ENCODE measurements at places on chromosomes 1 and 21. TPM values are rescaled to one million over a fixed set of nuclear protein-coding genes. Genes with fewer than 3 reads are reported as not detected.

The TRIM58 gene
- polyA plus RNA-seq: not detected

The SPATA17 gene
- not detected for polyA plus RNA-seq

The HSD3B2 gene
- polyA plus RNA-seq: not detected

The FALEC gene
- 1.3 TPM for polyA plus RNA-seq

The GUCA2B gene
- not detected for polyA plus RNA-seq

The B3GALT2 gene
- polyA plus RNA-seq: 0.07 TPM

The TMPRSS2 gene
- polyA plus RNA-seq: not detected

The NUF2 gene
- 0.37 TPM for polyA plus RNA-seq

The B3GALT5 gene
- polyA plus RNA-seq: not detected

The IFI44L gene
- polyA plus RNA-seq: 7.0 TPM

DNA sequence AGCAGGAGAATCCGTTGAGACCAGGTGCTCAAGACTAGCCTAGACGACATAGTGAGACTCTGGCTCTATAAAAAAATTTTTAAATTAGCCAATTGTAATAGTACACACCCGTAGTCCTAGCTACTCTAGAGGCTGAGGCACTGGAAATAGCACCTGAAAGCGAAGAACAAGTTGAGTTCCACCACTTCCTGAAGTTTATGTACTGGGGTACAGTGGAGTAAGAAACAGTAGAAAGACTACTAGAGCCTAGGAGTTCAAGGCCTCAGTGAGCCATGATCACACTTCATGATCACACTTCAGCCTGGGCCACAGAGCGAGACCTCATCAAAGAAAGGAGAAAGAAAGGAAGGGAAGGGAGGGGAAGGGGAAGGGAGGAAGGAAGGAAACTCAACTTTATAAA lies 19.8 kb downstream of the RSBN1 start:
- DNase-seq: no peak

GRCh38 chr21:46325073-46325912 lies 1.3 kb downstream of the PCNT start:
- no peak for DNase-seq

DNA sequence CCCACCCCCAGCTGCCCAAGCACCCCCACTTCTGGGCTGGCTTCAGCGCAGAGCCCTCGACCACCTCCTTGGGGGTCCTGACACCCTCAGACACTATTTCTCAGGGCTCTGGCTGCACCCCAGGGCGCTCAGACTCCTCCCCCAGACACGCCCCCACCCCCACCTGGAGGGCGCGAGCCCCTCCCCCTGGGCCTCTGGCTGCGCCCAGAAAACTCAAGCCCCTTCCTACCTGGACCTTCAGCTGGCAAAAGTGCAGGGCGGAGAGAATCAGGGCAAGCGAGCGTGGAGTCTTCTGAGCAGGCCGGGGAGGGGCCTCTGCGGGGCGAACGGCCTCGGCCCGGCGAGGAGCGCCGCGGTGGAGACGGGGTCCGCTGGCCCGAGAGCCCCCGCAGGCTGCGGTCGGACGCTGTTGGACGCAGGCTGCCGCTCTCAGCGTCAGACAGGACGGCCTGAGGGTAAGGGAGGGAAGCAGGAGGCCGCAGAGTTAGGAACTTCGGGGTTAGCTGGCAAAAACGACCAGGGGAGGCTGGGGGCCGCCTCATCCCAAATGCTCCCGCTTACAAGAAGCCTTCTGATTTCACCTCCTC lies 17.4 kb upstream of the NBPF1 start:
- DNase-seq: no peak

DNA sequence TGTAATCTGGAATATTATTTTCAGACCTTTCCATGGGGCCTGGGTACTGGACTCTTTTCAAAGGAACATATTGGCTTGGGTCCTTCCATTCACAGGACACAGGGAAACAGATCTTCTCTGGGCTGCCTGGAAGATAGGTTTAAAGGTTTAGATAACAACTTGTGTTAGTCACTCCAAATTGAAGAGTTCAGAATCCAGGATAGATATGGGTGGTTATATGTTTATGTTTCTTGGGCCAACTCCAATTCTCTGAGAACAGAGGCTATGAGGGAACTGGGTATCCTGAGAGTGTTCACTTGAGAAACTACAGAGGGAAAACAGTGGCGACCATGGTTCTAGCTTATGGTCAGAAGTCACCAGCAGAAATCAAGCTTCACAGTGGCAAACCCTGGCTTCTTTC lies 8.7 kb upstream of the PIGM start:
- no peak for DNase-seq

DNA sequence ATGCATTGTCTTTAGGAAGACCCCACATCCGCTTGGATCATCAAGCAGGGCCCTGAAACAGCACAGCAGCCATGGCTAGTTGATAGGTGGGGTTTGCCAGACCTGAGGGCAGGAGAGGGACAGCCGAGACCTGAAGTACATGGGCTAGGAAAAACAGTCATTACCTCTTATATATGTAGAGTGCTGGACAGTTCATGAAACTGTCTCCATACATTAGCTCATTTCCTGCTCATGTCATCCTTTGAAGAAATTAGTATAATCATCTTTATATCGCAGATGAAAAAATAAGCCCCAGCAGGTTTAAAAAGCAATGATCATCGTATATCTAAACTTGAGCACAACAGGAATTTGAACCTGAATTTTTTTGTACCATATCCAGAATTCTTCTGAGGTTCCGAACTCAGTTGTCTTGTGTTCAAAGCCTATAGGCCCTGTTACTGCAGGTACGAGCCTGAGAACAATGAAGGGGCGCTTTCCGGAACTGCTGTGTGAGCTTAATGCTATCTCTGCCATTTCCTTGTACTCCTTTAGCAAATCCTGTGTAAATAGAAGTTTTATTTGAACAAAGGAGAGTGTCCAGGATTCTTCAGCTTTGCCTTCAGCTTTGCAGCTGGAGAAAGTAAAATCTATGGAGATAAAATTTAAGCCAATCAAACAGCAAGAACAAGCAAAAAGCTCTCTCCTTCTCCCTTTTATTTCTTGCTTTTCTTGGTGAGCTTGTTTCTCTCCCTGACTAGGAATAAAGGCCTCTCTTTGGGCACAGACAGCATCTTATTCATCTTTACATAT lies 32.4 kb upstream of the DUSP10 start:
- DNase-seq: no peak

DNA sequence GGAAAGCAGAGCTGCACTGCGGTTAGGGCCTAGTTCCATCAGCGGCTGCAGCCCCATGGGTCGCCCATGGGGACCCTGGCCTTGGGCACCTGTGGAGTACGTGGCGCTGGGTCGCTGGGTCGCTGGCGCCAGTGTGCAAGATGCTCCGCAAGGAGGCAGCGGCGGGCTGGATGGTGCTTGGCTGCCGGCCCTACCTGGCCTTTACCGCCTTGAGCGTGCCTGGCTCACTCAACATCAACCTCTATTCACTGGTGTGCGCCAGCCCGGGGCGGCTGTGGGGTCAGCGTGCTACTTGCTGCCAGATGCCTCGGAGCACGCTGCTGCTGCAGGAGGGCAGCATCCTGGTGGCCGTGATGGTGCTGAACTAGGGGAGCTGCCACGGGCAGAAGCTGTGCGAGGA lies 85.1 kb upstream of the RHOU start:
- DNase-seq: no peak

GRCh38 chr1:109762821-109763645 lies 690 bp downstream of the EPS8L3 start:
- DNase-seq: no peak

DNA sequence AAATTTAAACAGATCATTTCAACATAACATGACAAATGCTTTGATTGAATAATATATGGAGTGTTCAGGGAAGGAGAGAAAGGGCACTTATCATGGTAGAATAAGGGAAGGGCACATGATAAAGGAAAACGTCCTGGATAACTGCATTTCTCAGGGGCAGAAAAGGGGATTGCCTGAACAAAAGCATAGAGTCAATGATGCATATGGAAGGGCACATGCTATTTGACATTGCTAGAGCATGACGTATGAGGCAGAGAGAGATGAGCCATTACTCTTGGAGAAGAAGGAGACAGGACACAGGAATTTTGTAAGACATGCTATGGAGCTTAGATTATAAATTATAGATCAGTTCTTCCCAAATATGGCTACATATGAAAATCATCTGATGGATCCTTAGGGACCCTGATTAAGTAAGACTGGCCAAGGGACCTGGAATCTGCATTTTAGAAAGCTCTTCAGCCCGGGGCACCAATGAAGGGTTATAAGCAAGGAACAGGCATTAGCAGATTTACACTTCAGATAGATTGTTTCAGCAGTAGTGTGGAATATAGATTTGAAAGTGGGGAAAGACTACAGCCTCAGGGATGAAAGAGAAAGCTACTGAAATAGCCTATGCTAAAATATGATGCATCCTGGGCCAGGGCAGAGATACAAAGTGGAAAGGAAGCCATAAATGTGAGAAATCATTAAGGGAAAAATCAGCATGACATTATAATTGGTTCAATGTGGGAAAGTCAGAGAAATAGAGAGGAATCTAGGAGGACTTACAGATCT lies 21.3 kb downstream of the FMO2 start:
- no peak for DNase-seq

- no peak for DNase-seq
These were observed 370.2 kb upstream of the DAB1 start for GRCh38 chr1:57794078-57794477.

DNA sequence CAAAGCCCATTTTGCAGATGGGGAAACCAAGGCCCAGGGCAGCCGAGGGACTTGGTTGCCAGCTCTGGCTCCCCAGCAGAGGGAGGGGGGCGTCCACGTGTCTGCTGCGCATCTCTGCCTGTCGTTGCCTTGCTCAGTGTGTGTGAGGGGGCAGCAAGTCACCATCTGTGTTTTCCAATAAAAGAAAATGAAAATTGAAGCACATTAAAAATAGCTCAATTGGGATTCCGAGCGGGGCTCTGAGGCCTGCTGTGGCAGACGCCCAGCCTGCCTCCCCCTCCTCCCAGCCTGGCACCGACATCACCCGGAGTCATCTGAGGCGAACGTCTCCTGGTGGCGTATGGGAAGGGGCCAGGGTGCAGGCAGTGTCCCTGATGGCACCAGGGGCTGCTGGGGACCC lies 51.2 kb downstream of the EPHB2 start:
- DNase-seq: no peak

GRCh38 chr1:38686167-38686926 lies 173.2 kb downstream of the RRAGC start:
- no peak for DNase-seq

DNA sequence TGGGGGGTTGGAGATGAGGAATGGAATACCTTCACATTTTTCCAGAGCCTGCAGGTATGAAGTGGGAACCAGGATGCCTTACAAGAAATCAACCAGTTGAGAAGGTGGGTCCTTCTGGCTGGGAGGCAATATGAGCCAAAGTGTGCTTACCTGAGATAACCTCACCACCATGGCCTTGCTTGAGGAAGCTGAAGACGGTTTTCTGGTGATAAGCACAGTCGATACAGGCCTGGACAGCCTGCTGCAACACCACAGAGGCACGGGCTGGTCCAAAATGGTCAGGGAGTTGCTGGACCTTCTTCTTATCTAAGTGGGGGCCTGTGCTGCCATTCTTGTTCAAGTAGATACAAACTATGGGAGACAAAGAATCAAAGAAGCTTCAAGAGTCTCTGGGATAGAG lies 27.0 kb upstream of the SLFNL1 start:
- no peak for DNase-seq

GRCh38 chr1:71014178-71014579 lies 33.4 kb downstream of the PTGER3 start:
- no peak for DNase-seq

DNA sequence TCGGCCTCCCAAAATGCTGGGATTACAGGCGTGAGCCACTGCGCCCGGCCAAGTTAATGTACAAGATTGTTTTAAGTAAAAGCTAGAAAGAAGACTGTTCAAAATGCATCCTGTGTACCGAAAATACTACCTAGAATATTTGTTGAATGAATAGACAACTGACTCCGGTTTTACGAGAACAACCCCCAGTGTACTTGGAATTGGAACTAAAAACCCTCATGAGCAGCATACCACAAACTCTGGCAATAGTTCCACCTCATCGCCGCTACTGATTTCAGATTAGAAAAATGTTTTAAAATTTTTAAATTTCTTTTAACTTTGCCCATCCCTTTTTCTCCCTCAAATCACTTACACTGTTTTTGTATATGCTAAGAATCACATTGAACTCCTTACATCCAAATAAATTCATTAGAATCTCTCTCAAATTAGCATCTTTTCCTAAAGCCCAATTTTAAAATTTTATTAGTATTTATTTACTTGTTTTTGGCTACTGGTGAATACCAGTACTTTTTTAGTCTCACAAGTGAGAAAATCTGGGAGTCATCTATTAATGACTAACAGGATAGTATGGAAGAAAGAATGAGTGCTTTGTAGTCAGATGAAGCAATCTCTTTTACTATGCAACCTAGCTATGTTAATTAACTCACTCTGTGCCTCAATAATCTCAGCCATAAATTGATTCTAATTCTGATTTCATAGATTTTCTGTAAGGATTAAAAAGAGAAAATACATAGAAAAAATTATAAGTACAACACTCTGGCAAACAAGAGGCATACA lies 95.1 kb downstream of the GPATCH2 start:
- no peak for DNase-seq

DNA sequence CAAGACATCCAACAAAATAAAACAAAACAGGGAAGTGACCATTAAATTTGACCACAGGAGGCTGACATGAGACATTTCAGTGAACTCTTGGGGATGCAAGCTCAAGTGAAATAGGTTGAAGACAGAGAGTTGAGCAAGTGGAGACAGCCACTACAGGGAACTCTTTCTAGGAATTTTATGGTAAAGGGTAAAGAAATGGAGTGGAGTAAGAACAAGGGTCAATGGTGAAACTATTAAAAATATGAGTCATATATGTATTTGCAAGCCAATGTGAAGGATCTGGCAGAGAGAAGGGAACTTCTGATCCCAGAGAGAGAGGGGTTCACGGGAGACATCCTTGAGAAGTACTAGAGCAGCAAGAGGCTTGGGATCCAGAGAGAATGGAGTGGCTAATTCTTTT lies 9.1 kb upstream of the TRABD2B start:
- DNase-seq: no peak

- no peak for DNase-seq
These were observed 695 bp upstream of the NTPCR start for GRCh38 chr1:232949636-232950196.

- DNase-seq: no peak
These were observed 76.3 kb downstream of the ZP4 start for GRCh38 chr1:237814319-237814924.
